NCI-H510A (cell line): ENCODE measurements at places on chromosomes 7 and 10.

- DNase-seq, result no peak
These were observed 123.1 kb downstream of the NRBF2 start for GRCh38 chr10:63256009-63256773.

DNA sequence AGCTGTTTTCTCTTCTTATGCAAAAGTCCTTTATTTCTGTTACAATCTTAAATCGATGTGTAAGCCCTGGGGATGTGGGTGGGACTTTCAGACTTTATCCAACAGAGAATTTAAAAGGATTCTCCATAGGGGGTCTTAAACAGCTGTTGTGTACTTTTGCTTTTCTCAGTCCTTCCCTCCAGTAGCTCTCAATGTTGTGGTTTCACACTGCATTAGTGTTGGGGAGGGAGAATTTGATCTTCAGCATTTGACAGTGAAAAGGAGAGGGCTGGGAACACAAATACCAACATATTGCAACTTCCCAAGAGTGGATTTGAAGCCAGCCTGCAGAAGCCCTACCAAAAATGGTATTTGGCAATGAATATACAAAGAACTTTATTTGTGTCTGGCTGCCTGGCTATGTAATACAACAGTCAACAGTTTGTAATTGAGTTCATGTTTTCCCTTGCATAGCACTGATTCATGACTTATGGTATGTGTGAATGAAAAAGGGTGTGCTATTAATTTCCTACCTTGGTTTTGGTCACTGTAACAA is 80.1 kb upstream of the CAPZA2 start:
- no peak for DNase-seq

DNA sequence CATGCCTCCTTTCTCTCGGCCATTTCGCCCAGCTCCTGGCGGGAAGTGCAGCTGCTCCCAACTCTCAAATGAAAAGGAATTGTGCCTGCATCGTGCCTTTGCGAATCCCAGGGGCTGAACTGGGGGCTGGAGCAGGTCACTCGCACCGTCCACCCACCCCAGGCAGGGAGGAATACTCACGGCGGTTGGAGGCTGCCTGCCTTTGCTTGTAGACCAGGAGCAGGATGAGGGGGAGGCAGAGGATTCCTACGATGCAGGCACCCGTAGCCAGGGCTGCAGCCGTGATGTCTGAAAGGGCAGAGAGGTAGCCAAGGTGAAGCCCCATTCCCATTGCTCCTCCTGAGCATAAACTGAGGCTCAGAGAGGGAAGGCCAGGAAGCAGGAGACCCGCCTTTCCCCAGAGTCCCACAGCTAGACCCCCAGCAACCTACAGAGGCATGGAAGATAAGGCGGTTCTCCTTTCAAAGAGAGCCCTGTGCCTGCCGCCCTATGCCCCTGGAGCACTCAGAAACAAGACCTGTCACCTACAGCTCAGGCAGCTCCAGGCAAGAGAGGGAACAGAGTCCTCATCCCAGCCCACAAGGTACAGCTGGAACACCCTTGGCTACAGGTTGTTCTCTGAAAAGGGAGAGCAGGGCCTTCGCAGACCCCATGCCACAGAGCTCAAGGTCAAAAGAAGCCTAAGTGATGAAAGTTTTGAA is 18.0 kb downstream of the VSIR start:
- no peak for DNase-seq

DNA sequence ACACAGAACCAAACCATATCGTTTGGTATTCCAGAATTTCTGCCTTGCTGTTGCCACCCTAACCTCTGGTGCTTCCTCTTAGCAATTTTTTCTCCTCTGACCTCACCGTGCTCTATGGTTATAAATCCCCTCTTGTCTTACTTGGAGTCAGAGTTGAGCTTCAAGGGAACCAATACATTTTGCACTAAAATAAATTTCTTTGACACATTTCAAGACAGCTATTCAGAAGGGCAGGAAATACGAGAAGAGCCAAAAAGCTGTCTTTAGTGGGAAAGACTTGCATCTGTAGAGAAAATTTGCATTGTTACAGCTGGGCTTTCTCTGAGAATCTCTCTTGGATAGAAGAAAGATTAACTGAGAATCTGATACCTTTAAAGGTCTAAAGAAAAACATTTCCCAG is 14.5 kb upstream of the AKR1C2 start:
- no peak for DNase-seq

DNA sequence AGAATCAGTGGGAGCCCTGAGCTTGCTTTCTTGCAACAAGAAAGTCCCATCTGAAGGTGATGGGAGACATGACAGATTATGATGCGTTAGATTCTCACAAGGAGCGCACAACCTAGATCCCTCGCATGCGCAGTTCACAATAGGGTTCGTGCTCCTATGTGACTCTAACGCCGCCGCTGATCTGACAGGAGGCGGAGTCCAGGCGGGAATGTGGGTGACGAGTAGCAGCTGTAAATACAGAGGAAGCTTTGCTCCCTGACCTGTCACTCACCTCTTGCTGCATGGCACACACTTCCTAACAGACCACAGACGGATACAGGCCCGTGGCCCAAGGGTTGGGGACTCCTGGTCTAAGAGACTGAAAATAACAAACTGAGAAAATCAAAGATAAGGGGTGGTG is 1163.4 kb upstream of the AUTS2 start:
- no peak for DNase-seq

DNA sequence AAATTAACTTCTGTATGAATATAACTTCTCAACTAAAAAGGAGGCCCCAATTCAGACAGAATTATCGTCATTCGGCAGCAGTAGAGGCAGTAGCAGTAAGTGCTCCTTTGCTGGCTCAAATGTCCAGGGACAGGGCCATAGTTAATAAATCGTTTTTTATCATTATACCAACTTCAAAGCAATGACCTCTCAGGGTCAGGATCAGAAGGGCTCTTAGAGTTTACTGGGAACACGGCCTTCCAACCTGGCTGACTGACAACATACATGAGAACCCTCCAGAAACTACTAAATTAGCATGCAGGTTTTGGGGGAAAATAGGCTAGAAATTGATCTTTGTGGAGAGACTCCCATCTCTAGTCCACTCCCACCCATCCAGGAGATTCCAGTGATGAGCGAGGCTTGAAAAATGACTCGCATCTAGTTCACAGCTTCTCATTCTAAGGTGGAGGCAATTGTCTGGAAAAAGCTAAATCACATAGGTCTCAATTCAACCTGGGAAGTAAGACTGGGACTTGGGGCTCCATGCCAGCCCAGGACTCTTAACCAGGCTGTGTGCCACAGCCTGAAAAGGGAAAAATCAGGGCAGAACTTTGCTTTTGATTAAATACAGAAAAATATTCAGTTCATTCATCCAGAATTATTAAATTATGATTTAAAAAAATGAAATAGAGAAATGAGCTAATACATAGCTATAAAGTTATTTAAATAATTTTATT is 84.6 kb downstream of the ABLIM1 start:
- DNase-seq, result no peak

DNA sequence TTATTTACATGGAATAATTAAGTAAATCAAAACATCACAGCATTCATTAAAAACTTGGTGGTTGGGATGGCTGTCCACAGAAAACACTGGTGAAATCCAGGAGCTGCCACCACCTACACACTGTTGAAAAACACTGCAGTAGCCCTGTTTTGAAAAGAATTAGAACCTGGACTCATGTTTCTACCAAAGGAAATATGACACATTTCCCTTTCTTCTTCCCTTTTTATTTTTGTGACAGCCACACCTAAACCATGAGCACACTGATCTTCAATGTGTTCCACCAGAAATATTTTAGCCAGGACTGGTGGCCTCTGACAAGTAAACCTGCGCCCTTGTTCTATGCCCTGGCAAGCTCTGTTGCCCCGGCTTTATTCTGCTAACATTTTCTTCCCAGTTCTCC is 3.3 kb downstream of the TMEM140 start:
- DNase-seq, result no peak

- DNase-seq, result no peak
These were observed 429.0 kb upstream of the LRGUK start for GRCh38 chr7:133698127-133698526.

DNA sequence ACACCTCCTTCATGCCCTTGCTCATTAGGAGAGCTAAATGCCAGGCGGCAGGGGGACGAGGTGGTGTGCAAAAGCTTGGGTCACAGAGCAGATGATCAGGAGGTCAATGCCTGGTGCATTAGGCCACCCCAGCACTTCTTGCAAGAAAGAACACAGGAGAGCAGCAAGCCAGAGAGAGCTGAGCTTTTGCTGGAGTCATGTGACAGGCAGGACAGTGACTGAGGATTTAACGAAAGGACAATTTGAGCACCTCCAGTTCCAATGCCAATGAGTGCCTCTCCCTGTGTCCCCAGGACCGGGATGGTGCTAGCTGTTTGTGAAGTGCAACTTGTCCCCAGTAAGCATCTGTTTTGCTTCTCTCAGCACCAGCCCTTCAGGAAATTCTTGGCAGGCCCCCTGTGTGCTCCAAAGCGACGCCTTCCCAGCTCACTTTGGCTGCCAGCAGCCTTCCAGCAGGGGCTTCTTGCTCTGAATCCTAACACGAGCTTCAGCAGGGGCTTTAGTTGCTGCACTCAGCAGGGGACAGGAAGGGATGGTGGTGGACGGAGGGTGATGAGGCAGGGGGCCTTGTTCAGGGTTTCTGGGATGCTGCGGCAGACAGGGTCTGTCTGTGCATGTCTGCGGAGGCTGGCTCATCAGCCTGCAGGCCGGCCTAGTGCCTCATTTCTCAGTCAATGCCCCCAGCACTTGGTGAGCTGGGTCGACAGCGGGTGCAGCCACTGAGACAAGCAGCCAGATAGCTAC is 368.1 kb downstream of the RPS24 start:
- no peak for DNase-seq

DNA sequence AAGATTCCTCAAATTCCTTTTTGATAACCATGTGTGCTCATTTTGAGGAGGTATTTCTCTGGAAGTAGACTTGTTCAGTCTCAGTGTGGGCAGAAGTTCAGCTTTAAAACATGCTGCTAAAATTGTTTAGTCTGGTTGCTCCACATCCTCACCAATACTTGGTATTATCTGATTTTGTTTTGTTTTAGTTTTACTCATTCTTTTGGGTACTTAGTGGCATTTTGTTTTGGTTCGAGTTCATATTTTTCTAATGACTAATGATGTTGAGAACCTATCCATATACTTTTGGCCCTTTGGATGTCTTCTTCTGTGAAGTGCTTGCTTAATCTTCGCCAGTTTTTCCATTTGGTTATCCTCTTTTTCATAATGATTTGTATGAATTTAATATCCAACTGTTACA is 694.2 kb upstream of the FZD8 start:
- no peak for DNase-seq

- DNase-seq, result no peak
These were observed 64.6 kb upstream of the COL13A1 start for GRCh38 chr10:69736886-69737641.

DNA sequence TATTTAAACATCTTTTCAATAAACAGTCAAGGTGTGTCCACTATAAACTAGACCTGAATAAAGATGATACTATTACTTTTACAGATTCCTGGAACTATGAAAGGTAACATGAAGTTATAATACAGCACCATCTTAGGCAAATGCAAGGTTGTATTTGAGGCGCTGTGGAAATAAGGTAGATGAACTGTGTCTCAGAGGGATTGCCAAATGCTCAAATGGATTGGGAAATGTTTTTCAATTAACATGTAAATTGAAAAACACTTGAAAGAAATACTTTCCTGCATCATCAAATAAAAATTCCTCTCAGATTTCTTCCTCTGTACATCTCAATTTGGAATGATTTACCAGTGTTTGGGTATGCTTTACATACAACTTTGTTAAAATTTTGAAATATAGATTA is 139.4 kb downstream of the DKK1 start:
- no peak for DNase-seq

DNA sequence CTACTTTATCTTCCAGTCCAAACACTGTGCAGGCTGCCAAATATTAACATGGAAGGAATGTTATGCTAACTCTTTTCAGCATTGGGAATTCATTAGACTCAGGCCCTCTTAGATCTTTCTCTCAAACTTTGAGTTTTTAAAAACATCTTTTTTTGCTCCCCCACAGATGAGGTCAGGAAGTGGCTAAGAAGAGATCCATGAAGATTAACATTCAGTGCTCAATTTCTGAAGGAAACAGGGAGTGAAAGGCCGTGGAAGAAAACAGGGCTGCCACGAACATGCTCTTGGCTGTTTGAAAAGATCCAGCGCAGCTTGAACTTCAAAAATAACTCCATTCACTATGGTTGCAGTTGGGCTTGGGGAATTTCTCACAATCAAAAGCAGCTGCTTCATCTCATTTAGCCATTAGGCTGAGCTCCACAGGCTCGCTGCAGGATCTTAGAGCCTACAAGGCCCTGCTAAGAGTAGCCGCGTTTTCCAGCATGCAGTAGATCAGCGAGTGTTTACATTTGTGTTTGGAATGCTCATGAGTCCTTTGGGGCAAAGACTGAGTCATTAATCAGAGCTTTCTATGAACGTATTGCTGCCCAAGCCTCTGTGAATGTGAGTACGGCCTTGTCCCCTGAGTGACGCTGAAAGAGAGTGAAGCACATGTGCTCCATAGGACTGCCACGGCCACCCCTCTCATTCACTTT is 41.2 kb upstream of the TNS3 start:
- DNase-seq, result no peak
